ENCODE measurements at places on chromosomes 7 and 10. TPM values are rescaled to one million over a fixed set of nuclear protein-coding genes. Genes with fewer than 3 reads are reported as not detected.

WDR86 gene
- 3.1 TPM for total RNA-seq

DDC gene
- not detected for total RNA-seq

WDR91 gene
- 5.8 TPM for total RNA-seq

TAS2R41 gene
- total RNA-seq, result not detected

OLAH gene
- 0.09 TPM for total RNA-seq

OPALIN gene
- total RNA-seq, result not detected

CHCHD2 gene
- 240 TPM for total RNA-seq

ANKRD16 gene
- 8.7 TPM for total RNA-seq

MNX1 gene
- not detected for total RNA-seq

TCERG1L gene
- not detected for total RNA-seq

ATRNL1 gene
- 0.18 TPM for total RNA-seq

NPSR1 gene
- total RNA-seq, result not detected

NPTX2 gene
- total RNA-seq, result 2.7 TPM

SOSTDC1 gene
- total RNA-seq, result not detected

HABP2 gene
- not detected for total RNA-seq

HELLS gene
- total RNA-seq, result 4.4 TPM

DYDC2 gene
- not detected for total RNA-seq

RAPGEF5 gene
- 1.1 TPM for total RNA-seq

ANXA8L1 gene
- not detected for total RNA-seq

FANK1 gene
- total RNA-seq, result 10.0 TPM

RAMP3 gene
- total RNA-seq, result not detected

LFNG gene
- 0.43 TPM for total RNA-seq

SYT15 gene
- 0.92 TPM for total RNA-seq

CADPS2 gene
- total RNA-seq, result 16.4 TPM

CPA4 gene
- 25.9 TPM for total RNA-seq

C10orf143 gene
- total RNA-seq, result 0.85 TPM

AGR3 gene
- not detected for total RNA-seq

MYOZ1 gene
- 0.14 TPM for total RNA-seq

CCL24 gene
- total RNA-seq, result 0.28 TPM

GPRIN2 gene
- total RNA-seq, result under 0.01 TPM

TET1 gene
- 2.1 TPM for total RNA-seq

ADO gene
- total RNA-seq, result 17.7 TPM

TSC22D4 gene
- 12.1 TPM for total RNA-seq

DRGX gene
- total RNA-seq, result not detected

PRKAR1B gene
- total RNA-seq, result 13.7 TPM

GOLGA7B gene
- total RNA-seq, result not detected

FKBP6 gene
- not detected for total RNA-seq

BMPER gene
- total RNA-seq, result 32.6 TPM

RNF32 gene
- 1.1 TPM for total RNA-seq

Measured in smooth muscle cell of bladder (primary cell).